ENCODE measurements at places on chromosomes 16 and 17. TPM values are rescaled to one million over a fixed set of nuclear protein-coding genes. Genes with fewer than 3 reads are reported as not detected.

CD300H gene
- not detected for total RNA-seq

MAP2K6 gene
- total RNA-seq, result 1.7 TPM

ANKS4B gene
- total RNA-seq, result not detected

ACAP1 gene
- 260 TPM for total RNA-seq

CCL1 gene
- 264 TPM for total RNA-seq

DNA sequence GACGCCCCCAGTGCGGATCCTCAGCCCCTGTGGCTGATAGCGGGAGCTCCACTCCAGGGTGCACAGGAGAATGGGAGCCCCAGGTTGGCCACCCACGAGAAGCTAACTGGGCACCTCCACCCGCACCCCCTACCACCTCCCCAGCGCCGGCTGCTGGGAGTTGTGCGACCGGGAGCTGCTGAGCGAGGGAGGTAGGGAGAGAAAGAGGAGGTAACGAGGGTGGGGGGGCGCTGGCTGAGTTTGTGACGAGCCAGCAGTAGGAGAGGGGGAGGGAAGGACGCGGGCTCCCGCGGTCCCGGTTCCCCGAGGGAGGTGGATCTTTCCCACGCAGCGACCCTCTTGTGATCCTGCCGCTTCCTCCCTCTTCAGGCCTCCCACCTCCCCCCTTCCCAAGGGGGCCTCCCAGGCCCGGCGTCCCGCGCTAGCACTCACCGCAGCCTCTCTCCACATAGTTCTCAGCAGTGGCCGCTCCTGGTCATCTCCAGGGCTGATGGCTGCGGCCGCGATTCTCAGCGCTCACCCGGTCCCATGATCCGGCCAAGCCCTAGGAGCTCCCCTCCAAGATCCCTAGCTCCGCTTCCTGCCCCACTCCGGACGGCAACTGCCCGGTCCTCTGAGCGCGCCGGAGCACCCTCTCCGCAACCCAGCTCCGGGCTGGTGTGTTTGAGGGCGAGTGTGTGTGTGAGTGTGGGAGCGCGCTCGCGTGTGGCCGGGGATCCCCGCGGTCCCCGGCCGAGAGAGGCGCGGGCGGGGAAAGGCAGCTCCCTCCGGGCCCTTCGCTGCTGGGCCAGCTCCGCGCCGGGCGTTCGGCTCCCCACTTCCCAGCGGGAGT, at the start of gene GRIN2A:
Gene GRIN2A, minus strand, starts transcription at position 207 of the 832 bp plus-strand sequence. CDS start 2,017 bp downstream, outside the sequence.
- peaks cover 37% of the 10 kb centered on the region for H3K27me3 ChIP-seq
- no peaks in the 10 kb centered on the region for H3K36me3 ChIP-seq
- no peaks in the 10 kb centered on the region for H3K4me1 ChIP-seq
- H3K4me3 ChIP-seq, result no peak within 1 kb of the TSS

DNA sequence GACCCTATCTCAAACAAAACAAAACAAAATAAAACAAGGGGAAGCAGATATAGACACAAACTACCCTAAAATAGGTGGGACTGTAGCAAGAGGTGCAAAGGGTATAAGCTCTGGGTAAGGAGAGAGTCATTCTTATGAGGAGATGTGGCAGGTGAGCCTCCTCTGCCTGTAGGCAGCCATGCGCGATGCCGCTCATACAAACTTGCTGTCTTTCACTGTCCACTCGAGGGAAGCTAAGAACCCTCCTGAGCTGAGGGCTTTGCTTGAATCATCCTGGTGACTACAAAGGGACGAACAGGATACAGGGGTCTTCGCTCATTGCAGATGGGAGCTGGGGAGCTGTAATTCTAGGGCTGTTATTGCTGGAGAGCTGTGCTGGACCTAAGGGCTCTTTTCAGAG, 14.8 kb upstream of the IL27 start:
- peaks cover 2% of the 10 kb centered on the region for H3K27me3 ChIP-seq
- H3K36me3 ChIP-seq, result no peaks in the 10 kb centered on the region
- no peak overlapping the region for H3K27ac ChIP-seq
- DNase-seq, result no peak
- H3K4me1 ChIP-seq, result no peaks in the 10 kb centered on the region
- no peak overlapping the region for H3K4me3 ChIP-seq

DNA sequence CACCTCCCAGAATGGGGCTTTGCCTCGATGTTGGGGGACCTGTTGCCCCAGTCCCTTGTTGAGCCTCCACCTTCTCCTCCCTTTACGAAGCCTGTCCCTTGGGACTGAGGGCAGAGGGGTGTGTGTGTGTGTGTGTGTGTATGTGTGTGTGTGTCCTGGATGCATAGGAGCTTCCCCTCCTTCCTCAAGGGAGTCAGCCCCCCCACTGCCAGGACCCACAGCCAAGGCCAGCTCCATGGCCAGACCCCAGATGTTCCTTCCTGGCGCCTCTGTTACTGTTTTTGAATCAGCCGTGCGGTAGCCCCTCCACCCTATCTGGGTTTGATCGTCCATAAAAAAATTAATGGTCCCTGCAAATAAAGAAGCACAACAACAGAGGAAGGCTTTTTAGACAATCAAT, 17.7 kb upstream of the DOK4 start:
- no peak for DNase-seq
- H3K27me3 ChIP-seq, result peaks cover 4% of the 10 kb centered on the region
- no peak overlapping the region for H3K27ac ChIP-seq
- no peak overlapping the region for H3K4me3 ChIP-seq

- H3K36me3 ChIP-seq, result no peaks in the 10 kb centered on the region
- no peaks in the 10 kb centered on the region for H3K4me1 ChIP-seq
- DNase-seq, result no peak
- peaks cover 24% of the 10 kb centered on the region for H3K27me3 ChIP-seq
- no peak overlapping the region for H3K4me3 ChIP-seq
Observed at GRCh38 chr17:43810226-43810715, 22.7 kb downstream of the MPP3 start.

GRCh38 chr17:4407851-4408250, 25.9 kb upstream of the SPNS3 start:
- peaks cover 2% of the 10 kb centered on the region for H3K4me1 ChIP-seq
- H3K27me3 ChIP-seq, result no peaks in the 10 kb centered on the region
- H3K36me3 ChIP-seq, result no peaks in the 10 kb centered on the region

- H3K27ac ChIP-seq, result no peak overlapping the region
- peaks cover 19% of the 10 kb centered on the region for H3K36me3 ChIP-seq
- no peak overlapping the region for H3K4me3 ChIP-seq
Observed at GRCh38 chr17:30188211-30188939, 47.1 kb downstream of the SLC6A4 start.

- DNase-seq, result no peak
- H3K36me3 ChIP-seq, result no peaks in the 10 kb centered on the region
- H3K27me3 ChIP-seq, result no peaks in the 10 kb centered on the region
- H3K4me3 ChIP-seq, result no peak overlapping the region
- H3K4me1 ChIP-seq, result no peaks in the 10 kb centered on the region
- no peak overlapping the region for H3K27ac ChIP-seq
Observed at GRCh38 chr17:33550261-33550660, 257.2 kb upstream of the ASIC2 start.

DNA sequence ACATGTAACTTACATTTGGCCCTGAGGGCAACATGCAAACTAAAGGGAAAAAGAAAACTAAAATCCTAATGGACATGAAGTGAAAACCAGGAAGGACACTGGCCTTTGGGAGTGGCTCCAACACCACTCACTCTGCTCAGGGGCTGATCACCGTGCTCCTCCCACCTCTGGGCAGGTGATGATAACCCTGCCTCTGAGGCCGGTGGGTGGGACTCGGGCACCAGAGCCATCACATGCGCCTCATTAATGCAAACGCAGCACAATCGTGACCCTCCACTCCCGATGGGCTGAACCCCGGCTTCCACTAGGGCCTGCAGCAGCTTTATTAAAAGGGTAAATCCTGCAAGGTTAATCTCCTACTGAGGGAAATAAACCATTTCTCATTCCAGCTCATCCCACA, 4.7 kb downstream of the KLHDC4 start:
- H3K4me1 ChIP-seq, result peaks cover 24% of the 10 kb centered on the region
- H3K27me3 ChIP-seq, result no peaks in the 10 kb centered on the region
- no peak overlapping the region for H3K4me3 ChIP-seq
- H3K36me3 ChIP-seq, result peaks cover 45% of the 10 kb centered on the region
- no peak for DNase-seq
- no peak overlapping the region for H3K27ac ChIP-seq

DNA sequence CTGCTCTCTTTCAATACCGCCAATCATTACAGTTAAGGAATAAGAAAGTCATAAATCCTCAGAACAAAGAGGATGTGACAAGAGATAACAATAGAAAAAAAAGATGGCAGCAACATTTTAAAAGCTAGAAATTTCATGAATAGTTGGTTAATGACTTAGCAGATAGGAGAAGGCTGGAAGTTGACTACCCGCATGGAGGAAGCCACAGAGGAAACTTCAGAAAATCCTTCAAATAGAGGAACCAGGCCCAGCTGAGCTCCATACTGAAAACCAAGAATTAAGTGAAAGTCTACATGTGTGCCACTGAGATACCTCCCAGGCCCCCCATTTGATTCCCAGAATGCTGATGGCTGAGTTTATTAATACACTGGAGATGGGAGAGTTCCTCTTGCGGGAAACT, 109.3 kb downstream of the GSG1L start:
- no peak overlapping the region for H3K4me3 ChIP-seq
- H3K4me1 ChIP-seq, result no peaks in the 10 kb centered on the region
- DNase-seq, result no peak
- no peaks in the 10 kb centered on the region for H3K36me3 ChIP-seq
- no peaks in the 10 kb centered on the region for H3K27me3 ChIP-seq

- H3K27ac ChIP-seq, result no peak overlapping the region
- H3K36me3 ChIP-seq, result peaks cover 50% of the 10 kb centered on the region
Observed at GRCh38 chr17:45243750-45244149, 18.1 kb downstream of the SPATA32 start.

- H3K27ac ChIP-seq, result no peak overlapping the region
- peaks cover 11% of the 10 kb centered on the region for H3K4me1 ChIP-seq
- H3K27me3 ChIP-seq, result no peaks in the 10 kb centered on the region
- DNase-seq, result no peak
Observed at GRCh38 chr16:58098207-58099096, 30.7 kb downstream of the CFAP20 start.

DNA sequence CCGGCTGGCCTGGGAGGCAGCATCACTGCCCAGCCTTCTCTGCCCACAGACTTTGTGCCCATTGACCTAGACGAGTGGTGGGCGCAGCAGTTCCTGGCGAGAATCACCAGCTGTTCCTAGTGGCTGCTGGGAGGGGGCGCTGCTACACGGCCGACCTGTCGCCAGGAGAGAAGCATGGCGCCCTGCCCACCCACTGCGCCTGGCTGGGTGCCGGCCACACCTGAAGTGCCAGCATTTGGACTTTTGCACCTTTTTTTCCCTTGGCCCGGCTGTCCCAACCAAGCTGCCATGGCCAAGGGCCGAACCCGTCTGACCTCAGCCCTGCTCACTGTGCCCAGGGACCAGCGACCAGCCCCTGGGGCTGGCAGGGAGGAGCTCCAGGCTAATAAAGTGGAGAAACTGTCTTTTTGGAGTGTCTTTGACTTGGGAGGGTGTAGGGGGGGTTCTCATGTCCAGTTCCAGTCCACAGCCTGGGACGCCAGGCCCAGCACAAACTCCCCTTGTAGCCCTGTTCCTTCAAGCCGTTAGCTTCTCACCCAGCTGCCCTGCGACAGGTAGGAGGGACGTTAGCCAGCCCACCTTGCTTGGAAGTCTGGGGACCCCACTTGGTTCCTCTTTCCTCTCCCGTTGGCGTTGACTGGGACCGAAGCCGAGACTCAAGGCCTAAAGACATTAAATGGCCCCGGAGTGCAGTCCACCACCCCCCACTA, 939 bp upstream of the WDR90 start:
- peaks cover 2% of the 10 kb centered on the region for H3K36me3 ChIP-seq
- H3K4me1 ChIP-seq, result no peaks in the 10 kb centered on the region
- peak overlapping the region; percentile 84 for H3K4me3 ChIP-seq
- H3K27ac ChIP-seq, result peak overlapping the region; percentile 68
- DNase-seq, result no peak

- H3K4me3 ChIP-seq, result no peak within 1 kb of the TSS
- no peak for DNase-seq
- no peaks in the 10 kb centered on the region for H3K36me3 ChIP-seq
- no peaks in the 10 kb centered on the region for H3K4me1 ChIP-seq
Observed at GRCh38 chr16:75206749-75207451, at the start of gene CTRB2. CTRB2 (minus strand) TSS chr16:75207161; CDS start chr16:75207141, 20 bp downstream.

GRCh38 chr17:44084131-44084538, 13.6 kb downstream of the G6PC3 start:
- DNase-seq, result no peak
- H3K4me1 ChIP-seq, result peaks cover 20% of the 10 kb centered on the region
- no peaks in the 10 kb centered on the region for H3K27me3 ChIP-seq
- H3K27ac ChIP-seq, result peak overlapping the region; percentile 34
- H3K4me3 ChIP-seq, result no peak overlapping the region

- H3K4me3 ChIP-seq, result peak overlapping the region; percentile 5
- H3K4me1 ChIP-seq, result peaks cover 73% of the 10 kb centered on the region
- peak overlapping the region; percentile 23 for H3K27ac ChIP-seq
- H3K36me3 ChIP-seq, result peaks cover 46% of the 10 kb centered on the region
Observed at GRCh38 chr16:10982465-10983150, 38.2 kb downstream of the CLEC16A start.

GRCh38 chr17:60231234-60231633, 81.5 kb downstream of the CA4 start:
- no peak for DNase-seq
- H3K4me3 ChIP-seq, result no peak overlapping the region
- no peak overlapping the region for H3K27ac ChIP-seq
- H3K36me3 ChIP-seq, result peaks cover 12% of the 10 kb centered on the region
- H3K4me1 ChIP-seq, result no peaks in the 10 kb centered on the region

DNA sequence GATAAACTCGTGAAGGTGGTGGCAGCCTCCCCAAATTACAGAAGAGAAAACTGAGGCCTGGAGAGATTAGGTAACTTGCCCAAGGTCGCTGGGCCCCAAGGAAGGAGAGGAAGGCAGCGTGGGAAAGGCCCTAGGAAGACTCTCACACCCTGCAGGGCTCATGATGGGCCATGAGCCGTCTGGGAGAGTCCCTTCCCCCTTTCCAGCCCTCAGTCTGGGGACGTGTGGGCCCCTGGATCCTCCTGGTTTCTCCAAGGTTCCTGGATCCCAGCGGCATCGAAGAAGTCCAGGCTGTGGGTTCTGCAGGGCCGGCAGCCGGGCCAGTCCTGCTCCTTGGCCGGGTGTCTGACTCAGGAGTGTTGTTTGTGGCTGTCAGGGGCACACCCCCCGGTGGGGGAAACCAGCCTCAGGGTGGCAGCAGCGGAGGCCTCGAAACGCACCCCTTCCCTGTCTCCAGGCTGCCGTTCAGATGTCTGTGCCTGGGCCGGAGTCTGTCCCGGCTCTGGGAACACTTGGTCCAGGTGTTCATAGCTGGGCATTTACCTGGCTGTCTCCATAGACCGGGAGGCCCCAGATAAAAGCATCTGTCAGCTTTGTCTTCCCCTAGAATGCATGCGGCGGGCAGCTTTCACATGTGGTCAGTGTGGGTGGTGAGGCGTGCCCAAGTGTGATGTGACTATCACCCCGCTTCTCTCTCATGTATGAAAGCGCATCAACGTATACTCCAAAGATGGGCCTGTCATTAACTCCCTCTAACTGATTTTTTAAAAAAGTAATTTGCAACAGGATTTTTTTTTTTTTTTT, 3.7 kb upstream of the RAP1GAP2 start:
- peaks cover 2% of the 10 kb centered on the region for H3K36me3 ChIP-seq
- H3K4me3 ChIP-seq, result peak overlapping the region; percentile 19
- peaks cover 65% of the 10 kb centered on the region for H3K4me1 ChIP-seq
- peaks cover 26% of the 10 kb centered on the region for H3K27me3 ChIP-seq
- H3K27ac ChIP-seq, result no peak overlapping the region
- peak; percentile 31 for DNase-seq
